A549 treated with Mapracorat at 1 μM for 4 hours (cell line): ENCODE measurements at places on chromosomes 12 and 14. TPM values are rescaled to one million over a fixed set of nuclear protein-coding genes. Genes with fewer than 3 reads are reported as not detected.

The TMEM119 gene
- 0.06 to 0.12 TPM in 2 of 5 replicates, not detected in the others for total RNA-seq

The SYT10 gene
- not detected in 5 replicates for total RNA-seq

The NFE2 gene
- total RNA-seq: 0.07 TPM in 1 of 5 replicates, not detected in the others

The SLC6A12 gene
- 0.97 to 1.3 TPM (median 1.1 TPM) in 5 replicates for total RNA-seq

The KLRG1 gene
- 0.94 to 1.9 TPM (median 1.4 TPM) in 5 replicates for total RNA-seq

The SLC17A8 gene
- 0.03 TPM in 1 of 5 replicates, not detected in the others for total RNA-seq

The TRPV4 gene
- total RNA-seq: 0.06 to 0.26 TPM (median 0.14 TPM) in 5 replicates

The TMEM233 gene
- 0.06 to 0.18 TPM (median 0.06 TPM) in 3 of 5 replicates, not detected in the others for total RNA-seq

The IGF1 gene
- 0.08 TPM in 1 of 5 replicates, not detected in the others for total RNA-seq

The GPRC5D gene
- not detected in 5 replicates for total RNA-seq

The USP44 gene
- total RNA-seq: 0.06 to 0.20 TPM (median 0.13 TPM) in 3 of 5 replicates, not detected in the others

The ACTR6 gene
- total RNA-seq: 17.4 to 27.9 TPM (median 21.8 TPM) in 5 replicates

The BTG1 gene
- total RNA-seq: 54.6 to 76.2 TPM (median 61.6 TPM) in 5 replicates

The DICER1 gene
- total RNA-seq: 17.4 to 26.7 TPM (median 22.7 TPM) in 5 replicates

The ARG2 gene
- 1.6 to 2.3 TPM (median 2.2 TPM) in 5 replicates for total RNA-seq

The ASB2 gene
- total RNA-seq: 0.67 to 1.4 TPM (median 0.80 TPM) in 5 replicates

The CABP1 gene
- total RNA-seq: 0.14 to 0.33 TPM (median 0.22 TPM) in 5 replicates

The NKX2-8 gene
- total RNA-seq: 1.8 to 4.6 TPM (median 3.2 TPM) in 5 replicates

The TAS2R43 gene
- total RNA-seq: not detected in 5 replicates

The EEF1AKMT3 gene
- 4.8 to 5.7 TPM (median 5.6 TPM) in 5 replicates for total RNA-seq

The BTBD6 gene
- total RNA-seq: 29.1 to 47.9 TPM (median 41.7 TPM) in 5 replicates

The SERPINA1 gene
- total RNA-seq: 0.80 to 1.8 TPM (median 1.1 TPM) in 5 replicates

The HHIPL1 gene
- 0.13 to 0.22 TPM (median 0.17 TPM) in 5 replicates for total RNA-seq

The MGP gene
- not detected in 5 replicates for total RNA-seq

The TAS2R20 gene
- total RNA-seq: 0.10 to 0.19 TPM in 2 of 5 replicates, not detected in the others

The CDC42BPB gene
- 68.2 to 86.6 TPM (median 81.1 TPM) in 5 replicates for total RNA-seq

The OR6C6 gene
- not detected in 5 replicates for total RNA-seq

The AJUBA gene
- 31.8 to 41.3 TPM (median 36.1 TPM) in 5 replicates for total RNA-seq

The UNC119B gene
- total RNA-seq: 23.4 to 28.2 TPM (median 26.7 TPM) in 5 replicates

The GALNT8 gene
- not detected in 5 replicates for total RNA-seq

The CYP46A1 gene
- total RNA-seq: 0.05 to 0.25 TPM (median 0.15 TPM) in 4 of 5 replicates, not detected in the other

The MLXIP gene
- total RNA-seq: 29.3 to 44.5 TPM (median 41.9 TPM) in 5 replicates

The TPH2 gene
- total RNA-seq: not detected in 5 replicates

The CD4 gene
- not detected in 5 replicates for total RNA-seq

The NANOG gene
- not detected in 5 replicates for total RNA-seq

The LBHD2 gene
- 0.21 to 0.56 TPM (median 0.26 TPM) in 4 of 5 replicates, not detected in the other for total RNA-seq

The PGF gene
- 3.1 to 4.5 TPM (median 4.1 TPM) in 5 replicates for total RNA-seq

The CACNB3 gene
- total RNA-seq: 33.2 to 48.4 TPM (median 37.0 TPM) in 5 replicates

The ERH gene
- total RNA-seq: 317 to 360 TPM (median 340 TPM) in 5 replicates

The PPM1H gene
- total RNA-seq: 6.1 to 7.5 TPM (median 7.2 TPM) in 5 replicates

The ZBTB39 gene
- 4.4 to 6.0 TPM (median 5.4 TPM) in 5 replicates for total RNA-seq

The DDN gene
- 0.57 to 1.1 TPM (median 0.81 TPM) in 5 replicates for total RNA-seq

The CAPZA3 gene
- total RNA-seq: not detected in 5 replicates

The TAS2R8 gene
- total RNA-seq: not detected in 5 replicates

The SPATS2 gene
- 25.2 to 34.3 TPM (median 31.6 TPM) in 5 replicates for total RNA-seq

The GPR65 gene
- total RNA-seq: not detected in 5 replicates

The NKX2-1 gene
- 0.05 to 0.10 TPM in 2 of 5 replicates, not detected in the others for total RNA-seq

The A2ML1 gene
- total RNA-seq: not detected in 5 replicates

The HOXC6 gene
- 3.4 to 5.5 TPM (median 5.1 TPM) in 5 replicates for total RNA-seq

The RIC8B gene
- 7.9 to 11.0 TPM (median 8.8 TPM) in 5 replicates for total RNA-seq
